ENCODE measurements at places on chromosomes 6 and 20. TPM values are rescaled to one million over a fixed set of nuclear protein-coding genes. Genes with fewer than 3 reads are reported as not detected.

GRCh38 chr6:158047563-158048323 lies 66.1 kb downstream of the SYNJ2 start:
- no peak for DNase-seq

DNA sequence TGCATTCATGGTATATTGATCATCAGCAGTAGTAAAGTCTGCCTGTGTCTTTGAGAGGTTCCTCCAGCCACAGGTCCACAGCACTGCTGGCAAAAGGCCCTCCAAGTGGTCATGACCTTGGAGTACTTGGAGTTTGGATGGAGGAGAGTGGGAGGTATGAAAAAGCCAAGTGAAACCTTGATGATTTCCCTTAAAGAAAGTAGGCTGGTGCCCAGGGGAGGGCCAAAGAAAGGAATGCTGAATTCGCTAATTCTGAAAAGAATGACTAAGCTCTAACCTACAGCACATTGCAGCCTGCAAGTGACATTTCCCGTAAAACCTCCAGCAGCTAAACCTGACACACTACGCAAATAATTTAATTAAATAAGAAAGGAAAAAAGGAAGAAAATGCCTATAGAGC lies 223.4 kb upstream of the TAB2 start:
- DNase-seq = no peak

GRCh38 chr6:56146086-56146485 lies 101.3 kb downstream of the COL21A1 start:
- DNase-seq = no peak

- DNase-seq = no peak
Observed at GRCh38 chr20:21622097-21622857, 83.2 kb upstream of the PAX1 start.

DNA sequence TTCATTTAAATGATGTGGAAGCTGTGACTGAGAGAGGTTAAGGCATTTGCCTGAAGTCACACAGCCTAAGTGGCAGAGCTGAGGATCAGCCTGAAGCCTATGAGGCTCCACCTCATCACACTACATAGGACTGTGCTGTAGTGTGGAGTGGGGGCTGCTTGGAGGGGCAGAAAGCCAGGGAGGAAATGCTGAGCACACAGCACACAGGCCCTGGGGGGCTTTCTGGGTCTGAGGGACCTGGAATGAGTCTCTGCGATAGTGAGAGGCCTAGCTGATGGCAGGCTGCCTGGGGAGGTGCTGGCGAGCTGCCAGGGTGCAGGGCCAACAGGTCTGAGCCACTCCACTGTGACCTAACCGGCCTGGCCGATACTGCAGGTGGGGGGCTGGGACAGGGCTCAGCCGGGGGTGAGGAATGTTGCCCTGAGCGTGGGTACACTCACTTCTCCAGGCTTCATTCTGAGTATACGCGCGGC lies 2.2 kb upstream of the ARHGAP40 start:
- no peak for DNase-seq

DNA sequence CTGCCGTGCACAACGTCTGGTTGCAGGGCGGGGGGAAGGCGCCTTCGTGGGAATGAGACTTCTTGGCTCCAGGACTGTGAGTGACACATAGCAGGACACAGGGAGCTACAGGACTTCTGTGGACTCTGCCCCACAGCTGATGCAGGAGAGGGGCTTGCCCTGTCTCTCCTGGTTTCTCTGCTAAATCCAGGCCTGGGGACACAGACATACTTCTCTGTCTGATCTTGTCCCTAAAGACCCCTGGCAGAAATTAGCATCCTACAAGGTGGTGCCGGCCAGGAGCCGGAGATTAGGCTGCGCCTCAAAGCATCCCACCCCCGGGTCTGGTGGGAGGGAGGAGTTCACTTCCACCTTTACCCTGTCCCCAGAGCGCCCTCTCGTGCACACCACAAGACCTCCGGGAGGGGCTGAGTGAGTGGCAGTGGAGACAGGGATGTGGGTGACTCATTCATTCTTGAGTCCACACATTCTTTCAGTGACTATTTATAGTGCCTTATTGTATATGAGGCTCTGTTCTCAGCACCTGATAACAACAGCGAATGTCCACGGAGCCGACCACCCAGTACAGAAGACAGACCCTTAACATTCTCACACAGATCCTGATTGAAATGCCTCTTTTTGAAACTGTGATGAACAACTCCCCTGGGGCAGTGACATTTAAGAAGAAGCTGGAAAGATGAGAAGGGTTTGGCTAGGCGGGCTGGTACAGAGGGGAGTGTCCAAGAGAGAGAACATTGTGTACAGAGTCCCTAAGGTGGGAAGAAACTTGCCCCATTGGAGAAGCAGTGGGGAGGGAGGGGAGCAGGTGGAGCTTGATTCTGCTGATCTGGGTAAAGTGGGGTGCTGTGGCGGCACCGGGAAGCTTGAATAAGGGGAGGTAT lies 39.0 kb downstream of the GMPR start:
- DNase-seq = no peak

DNA sequence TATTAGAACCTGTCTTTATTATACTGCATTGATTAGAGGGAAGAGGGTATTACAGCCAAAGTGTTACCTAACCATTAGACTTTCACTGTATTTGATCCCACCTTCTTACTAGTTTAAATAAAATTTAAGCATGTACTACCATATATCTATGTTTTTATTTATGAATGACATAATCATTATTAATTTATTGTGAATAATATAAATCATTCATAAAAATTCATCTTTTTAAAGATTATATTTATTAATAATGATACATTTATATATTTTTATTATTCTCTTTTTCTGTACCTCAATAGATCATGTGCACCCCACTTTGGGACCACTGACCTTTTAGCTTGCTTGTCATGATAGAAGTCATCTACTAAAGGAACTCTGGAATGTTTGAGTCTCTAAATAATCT lies 223.5 kb upstream of the MARCKS start:
- DNase-seq = no peak

GRCh38 chr6:56655996-56656395 lies 13.3 kb upstream of the DST start:
- no peak for DNase-seq

DNA sequence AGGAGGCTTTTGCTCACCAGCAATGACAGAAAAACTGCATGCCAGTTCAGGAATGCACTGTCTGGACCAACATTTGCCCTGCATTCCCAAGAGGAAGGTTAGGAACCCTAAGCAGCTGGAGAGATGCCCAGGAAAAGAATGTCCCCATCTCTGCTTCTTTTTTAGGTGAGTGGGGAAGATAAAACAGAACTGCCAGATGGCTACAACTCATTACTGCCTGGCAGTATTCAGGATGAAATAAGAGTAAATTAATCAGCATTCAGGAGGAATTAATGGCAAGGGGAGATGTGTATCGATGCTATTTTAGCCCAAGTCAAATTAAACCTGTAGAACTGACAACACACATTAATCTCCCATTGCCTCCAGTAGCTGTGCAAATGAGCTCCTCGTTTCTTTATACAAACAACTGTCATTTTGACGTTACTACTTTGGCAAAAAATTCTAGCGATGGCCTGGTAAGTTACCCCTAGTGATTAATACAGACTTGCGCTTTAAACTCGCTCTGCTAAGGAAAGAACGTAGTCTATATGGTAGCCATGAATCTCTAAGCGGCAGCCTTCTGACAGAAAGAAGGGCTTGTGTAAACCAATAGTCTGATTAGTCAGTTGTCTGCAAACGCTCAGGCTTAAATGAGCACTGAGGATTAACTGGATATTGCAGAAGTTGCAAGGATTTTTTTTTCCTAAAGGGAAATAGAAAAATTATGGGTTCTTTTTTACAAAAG lies 16.7 kb upstream of the SMLR1 start:
- no peak for DNase-seq

DNA sequence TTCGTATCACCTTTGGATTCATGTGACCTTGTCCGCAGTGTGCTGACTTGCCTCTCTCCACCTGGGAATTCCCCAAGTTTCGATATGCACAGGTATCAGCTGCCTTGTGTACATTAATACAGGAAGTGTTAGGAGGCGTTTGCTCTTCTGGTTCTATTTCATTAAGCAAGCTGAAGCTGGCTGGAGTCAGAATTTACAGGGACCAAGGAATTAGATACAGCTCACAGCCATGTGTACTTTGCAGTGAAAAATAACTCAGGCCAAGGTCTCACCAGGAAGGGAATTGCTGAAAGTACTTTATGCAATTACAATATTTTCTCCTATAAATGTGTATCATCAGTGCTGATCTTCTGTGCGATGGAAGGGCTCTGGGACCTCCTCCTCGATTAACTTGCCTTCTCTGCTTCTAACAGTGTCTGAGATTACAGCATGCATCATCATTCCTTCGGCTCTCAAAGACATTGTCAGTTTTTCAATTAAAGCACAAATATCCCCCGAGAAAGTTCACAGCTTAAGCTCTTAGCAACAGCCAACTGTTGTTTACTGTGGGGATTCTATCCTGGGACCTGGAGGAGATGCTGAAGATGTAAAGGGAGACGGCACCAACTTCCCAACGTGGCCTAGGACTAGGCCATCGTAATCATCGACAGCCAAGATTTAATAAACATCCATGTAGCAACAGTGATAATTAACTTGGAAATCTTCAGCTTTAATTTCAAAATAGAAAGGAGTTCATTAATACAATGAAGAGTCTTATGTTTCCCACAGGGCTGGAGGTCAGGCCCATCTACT lies 13.8 kb upstream of the TIAM2 start:
- DNase-seq = no peak

- DNase-seq = no peak
Observed at GRCh38 chr6:56842686-56843475, 112.0 kb upstream of the BEND6 start.

DNA sequence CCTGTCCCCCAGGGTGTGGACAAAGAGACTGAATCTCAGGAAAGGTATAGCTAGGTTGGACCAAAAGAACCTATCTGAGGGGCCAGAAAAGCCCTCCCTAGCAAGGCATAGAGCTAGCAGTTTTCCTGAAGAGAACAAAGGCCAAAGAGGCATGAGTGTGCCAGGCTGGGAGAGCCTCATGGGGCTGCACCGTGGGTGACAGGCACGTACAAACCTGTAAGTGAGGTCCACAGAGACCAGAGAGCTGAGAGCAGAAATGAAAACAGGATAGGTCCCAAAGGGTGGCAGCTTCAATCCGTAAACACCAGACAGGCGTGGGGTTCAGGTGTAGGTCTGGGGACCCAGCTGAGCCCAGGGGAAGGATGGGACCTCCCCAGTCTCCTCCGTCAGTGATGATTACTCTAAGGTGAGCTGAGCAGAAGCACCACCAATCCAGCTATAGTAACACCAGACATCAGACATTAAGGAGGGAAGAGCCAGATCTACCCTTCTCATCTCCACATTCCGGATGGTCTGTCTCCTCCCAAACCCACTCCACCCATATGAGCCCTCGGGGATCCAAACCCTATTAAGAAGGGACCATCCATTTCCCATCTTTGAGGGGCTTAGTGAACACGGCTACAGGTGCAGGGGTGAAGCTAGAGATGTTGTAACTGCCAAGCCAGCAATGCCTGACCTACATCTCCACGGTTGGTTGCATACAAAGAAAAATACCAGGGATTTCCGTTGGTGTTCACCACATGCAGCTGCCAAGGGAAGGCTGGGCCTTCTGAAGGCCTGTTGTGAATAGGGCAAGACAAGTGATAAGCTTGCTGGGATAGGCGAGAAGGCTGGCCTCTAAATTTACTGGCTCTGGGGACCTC lies 38.3 kb downstream of the BCL2L1 start:
- DNase-seq = no peak

HDGFL1 gene
- not detected for total RNA-seq

AK9 gene
- total RNA-seq = 6.3 TPM

EBF4 gene
- total RNA-seq = 4.6 TPM
